HAP-1 (cell line): ENCODE measurements at places on chromosomes 16 and 17.

DNA sequence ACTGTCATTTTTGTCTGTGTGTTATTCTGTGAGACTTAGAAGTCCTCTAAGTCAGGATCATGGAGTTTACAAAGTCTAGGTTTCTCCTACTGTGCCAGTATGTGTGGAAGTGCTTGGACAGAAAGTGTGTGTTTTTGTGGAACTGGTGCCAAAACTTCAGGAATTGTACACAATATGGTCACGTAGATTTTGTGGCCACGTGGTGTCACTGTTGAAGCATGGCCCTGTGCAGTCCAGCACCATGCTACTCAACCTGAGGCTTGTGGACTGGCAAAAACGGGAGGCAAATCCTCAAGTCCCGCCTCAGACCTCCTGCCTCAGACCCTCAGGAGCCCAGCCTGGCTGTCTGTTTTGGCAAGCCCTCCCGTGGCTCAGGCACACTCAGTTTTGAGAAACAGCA is 16.7 kb upstream of the ALKBH5 start:
- peak; percentile 36 for DNase-seq

- DNase-seq = no peak
Observed at GRCh38 chr16:27543801-27544200, 5.9 kb downstream of the GTF3C1 start.

DNA sequence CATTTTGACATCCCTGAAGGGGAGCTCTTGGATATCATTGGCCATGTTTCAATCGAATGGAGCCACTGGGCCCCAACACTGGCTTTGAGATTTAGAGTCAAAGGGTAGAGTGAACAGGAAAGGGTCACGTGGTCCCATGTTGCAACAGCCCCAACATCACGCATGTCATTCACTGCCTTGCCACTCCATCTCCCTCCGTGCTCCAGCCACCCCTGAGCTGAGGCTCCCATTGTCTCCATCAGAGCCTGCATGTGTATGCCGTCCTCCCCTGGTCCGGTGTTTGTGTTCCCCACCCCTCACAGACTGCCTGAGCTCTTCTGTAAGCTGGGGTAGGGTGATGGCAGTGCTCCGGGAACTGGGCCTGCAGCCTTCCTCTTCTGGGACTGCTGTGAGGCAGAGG is 12.1 kb downstream of the NFE2L1 start:
- DNase-seq = no peak

- no peak for DNase-seq
Observed at GRCh38 chr16:74575807-74576643, 30.9 kb downstream of the GLG1 start.

DNA sequence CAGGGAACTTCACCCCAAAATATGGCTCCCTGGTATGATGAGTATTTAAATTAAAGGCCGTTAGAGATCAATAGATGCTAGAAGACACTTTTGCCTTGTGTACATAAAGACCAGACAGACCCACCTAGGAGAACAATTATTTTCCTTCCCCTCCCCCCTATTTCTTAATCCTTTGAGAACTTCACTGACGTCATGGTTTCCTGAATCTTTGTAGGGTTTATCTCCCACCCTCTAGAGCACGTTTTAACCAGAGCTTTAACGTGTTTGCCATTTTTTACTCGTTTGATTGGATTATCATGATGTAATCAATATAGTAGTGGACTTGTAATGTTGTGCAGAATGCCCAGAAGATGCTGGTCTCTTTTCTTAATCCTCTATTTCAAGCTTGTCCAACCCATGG is 22.9 kb upstream of the XYLT2 start:
- no peak for DNase-seq

- DNase-seq = no peak
Observed at GRCh38 chr17:393806-394717, 41.5 kb upstream of the RPH3AL start.

GRCh38 chr16:88810912-88811768 is 588 bp downstream of the APRT start:
- peak; percentile 77 for DNase-seq

- no peak for DNase-seq
Observed at GRCh38 chr17:66850692-66851091, 15.8 kb downstream of the CACNG5 start.

DNA sequence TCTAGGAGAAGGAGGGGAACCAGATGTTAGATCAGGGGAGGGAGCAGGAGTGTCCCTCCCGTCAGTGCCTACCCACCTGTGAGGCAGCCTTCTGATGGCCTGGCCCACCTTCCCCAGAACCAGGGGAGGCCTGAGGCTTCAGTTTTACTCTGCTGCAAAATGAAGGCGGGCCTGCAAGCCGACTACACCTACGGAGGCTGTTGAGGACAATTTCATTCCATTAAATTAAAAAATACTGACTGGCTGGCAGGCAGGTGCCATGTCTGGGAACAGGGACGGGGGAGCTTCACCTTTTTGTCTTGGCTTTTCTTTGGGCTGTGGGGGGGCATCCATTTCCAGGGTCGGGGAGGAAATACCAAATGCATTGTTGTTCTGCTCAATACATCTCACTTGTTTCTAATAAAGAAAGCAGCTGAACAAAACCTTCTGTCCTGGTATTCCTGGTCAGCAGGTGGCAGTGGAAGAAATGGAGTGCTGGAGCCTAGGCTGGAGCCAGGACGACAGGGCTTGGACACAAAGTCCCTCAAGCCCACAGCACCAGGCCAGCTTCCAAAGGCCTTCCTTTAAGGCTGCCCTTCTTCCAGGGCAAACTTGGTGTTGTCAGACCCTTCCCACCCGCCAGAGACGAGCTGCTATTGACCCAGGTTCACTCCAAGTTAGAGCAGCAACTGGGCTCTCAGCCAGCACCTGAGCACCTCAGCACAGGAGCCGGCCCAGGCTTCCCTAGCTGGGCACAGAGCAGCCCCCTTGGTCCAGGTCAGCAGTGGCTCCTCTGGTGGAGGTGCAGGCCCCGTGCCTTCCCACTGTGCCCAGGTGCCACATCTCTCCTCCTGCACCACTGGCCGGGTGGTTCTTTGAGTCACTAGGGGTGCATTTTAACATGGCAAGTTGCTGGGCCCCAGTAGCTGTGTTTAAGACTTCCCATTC is 23.5 kb downstream of the PLCD3 start:
- no peak for DNase-seq

GRCh38 chr16:89744813-89745212 is 23.5 kb downstream of the ZNF276 start:
- no peak for DNase-seq

DNA sequence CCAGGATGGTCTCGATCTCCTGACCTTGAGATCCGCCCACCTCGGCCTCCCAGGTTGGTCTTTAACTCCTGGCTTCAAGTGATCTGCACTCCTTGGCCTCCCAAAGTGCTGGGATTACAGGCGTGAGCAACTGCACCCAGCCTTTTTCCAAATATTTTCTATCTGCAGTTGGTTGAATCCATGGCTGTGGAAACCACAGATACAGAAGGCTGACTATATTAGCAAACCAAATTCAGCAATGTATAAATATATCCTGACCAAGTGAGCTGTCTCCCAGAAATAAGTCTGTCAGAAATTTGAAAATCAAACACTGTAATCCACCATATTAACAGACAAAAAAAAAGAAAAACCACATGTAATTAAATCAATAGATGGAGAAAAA is 9.6 kb downstream of the CFDP1 start:
- DNase-seq = no peak
